Suppressor macrophage treated with lipopolysaccharide for 4 hours (primary cell): ENCODE measurements at places on chromosomes 11 and 22.

- no peak for DNase-seq
Measured at GRCh38 chr22:37371491-37371890, 55.8 kb downstream of the ELFN2 start.

- DNase-seq = no peak
Measured at GRCh38 chr11:10307022-10307399, 2.1 kb downstream of the ADM start.

- DNase-seq = no peak
Measured at GRCh38 chr11:3841426-3842350, 929 bp upstream of the RHOG start.

- DNase-seq = no peak
Measured at GRCh38 chr11:98862169-98862568, 158.6 kb upstream of the CNTN5 start.

GRCh38 chr11:120137187-120137610 is 714 bp downstream of the TRIM29 start:
- no peak for DNase-seq
